ENCODE measurements at places on chromosomes 3 and 15. TPM values are rescaled to one million over a fixed set of nuclear protein-coding genes. Genes with fewer than 3 reads are reported as not detected.

GRCh38 chr3:129453732-129454131 lies 13.7 kb downstream of the IFT122 start:
- ATAC-seq = no peak

GRCh38 chr3:25468866-25469319 lies 40.8 kb downstream of the RARB start:
- no peak for ATAC-seq

DNA sequence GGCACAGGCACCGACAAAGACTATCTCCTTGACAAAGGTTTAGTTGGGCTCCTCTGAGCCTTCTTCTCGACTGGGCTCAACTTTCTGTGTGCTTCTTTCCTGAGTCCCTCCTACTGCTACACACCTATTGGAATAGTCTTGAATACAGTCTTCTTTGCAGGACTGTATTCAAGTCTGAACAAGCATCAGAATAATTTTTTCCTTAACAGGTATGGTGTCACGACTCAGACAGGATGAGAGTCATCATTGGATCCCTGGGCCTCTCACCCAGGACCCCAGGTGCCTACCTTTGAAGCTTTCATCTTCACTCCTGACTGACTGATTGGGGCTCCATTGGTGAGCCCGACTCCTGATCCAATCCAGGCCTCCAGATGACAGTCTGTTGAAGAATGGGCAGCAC lies 66.3 kb downstream of the CRYGS start:
- no peak for ATAC-seq

DNA sequence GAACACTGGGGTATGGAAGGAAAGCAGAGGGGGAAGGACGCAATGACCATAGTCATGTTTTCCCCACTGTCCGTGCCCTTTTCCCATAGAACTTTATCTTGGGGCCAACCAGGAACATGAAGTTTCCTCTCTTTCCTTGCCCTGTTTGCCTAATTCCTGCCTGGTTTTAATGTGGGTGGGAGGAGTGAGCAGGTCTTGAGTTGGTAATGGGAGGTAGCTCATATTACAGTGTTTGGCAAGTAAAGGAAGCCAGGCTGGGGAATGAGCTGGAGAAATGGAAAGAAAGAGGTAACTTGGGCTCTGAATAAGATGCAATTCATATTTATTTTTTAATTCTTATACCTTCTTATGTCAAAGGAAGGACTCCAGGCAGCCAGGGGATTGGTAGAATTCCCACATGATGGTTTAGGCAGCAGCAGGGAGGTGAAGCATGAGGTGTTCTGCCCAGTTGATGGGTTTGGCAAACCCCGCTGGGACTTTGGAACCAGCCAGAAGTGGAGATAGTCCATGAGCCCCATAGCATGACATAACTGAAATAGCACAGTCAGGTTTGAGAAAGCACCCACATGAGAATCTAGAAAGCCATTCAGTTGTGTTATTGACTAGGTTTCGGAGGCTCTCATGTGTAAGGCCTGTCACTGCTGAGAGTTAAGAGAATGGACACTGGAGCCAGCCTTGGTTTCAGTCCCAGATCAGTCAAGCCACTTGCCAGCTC lies 60.0 kb downstream of the CCK start:
- ATAC-seq = no peak

- ATAC-seq = no peak
Observed at GRCh38 chr3:142148044-142148791, 1.1 kb downstream of the TFDP2 start.

GRCh38 chr15:66834881-66835878 lies 133.1 kb downstream of the SMAD6 start:
- ATAC-seq = no peak

GRCh38 chr3:82978368-82978767 lies 1216.9 kb upstream of the GBE1 start:
- ATAC-seq = no peak

GRCh38 chr15:90184119-90184785 lies 16.9 kb upstream of the SEMA4B start:
- peak; percentile 80 for ATAC-seq

DNA sequence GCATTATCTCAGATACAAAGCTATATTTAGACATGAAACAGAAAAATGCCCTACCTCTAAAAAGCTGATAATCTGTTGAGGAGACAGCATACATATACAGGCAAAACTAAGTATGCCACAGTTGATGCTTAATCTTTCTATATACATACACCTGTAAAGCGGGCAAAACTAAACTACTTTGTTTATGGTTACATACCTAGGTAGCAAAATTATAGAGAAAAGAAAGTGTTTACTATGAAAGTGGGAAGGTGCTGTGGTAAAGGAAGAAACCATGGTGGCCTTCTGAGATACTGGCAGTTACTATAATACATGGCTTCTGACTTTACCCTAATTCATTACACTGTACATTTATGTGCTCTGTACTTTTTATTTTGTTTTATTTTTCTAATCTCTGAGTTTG lies 36.0 kb upstream of the NR1I2 start:
- ATAC-seq = no peak

- no peak for ATAC-seq
Observed at GRCh38 chr15:37142371-37142770, 42.0 kb upstream of the MEIS2 start.

- ATAC-seq = no peak
Observed at GRCh38 chr15:83943043-83943442, 289.1 kb downstream of the ADAMTSL3 start.

The IL17RB gene
- 0.20 TPM for total RNA-seq

The DGKG gene
- total RNA-seq = 0.40 TPM

The THRB gene
- 4.7 TPM for total RNA-seq

The CCR8 gene
- 0.16 TPM for total RNA-seq
